Hindlimb muscle (tissue), 1 donor: ENCODE measurements at places on chromosomes 7 and 10.

GRCh38 chr10:8174762-8175161 lies 120.3 kb downstream of the GATA3 start:
- no peak for DNase-seq

DNA sequence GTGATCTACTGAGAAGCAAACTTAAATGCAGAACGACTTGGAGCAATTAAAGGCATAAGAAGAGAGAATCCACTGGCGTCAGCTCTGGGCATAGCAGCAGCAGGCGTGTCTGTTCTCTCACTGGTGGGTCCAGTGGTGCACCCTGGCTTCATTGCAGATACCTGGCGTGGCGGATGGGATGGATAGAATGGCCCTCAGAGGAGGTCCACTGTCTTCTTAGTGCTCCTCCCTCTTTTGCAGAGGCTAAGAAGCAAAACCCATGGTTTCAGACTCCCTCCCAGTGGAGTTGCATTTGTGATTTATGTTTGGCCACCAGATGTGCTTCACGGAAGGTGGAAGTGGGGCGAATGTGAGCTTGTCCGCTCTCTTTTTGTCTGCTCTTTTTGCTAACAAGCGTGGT lies 28.4 kb upstream of the PRKAG2 start:
- DNase-seq = no peak

GRCh38 chr7:121352323-121352722 lies 23.5 kb downstream of the WNT16 start:
- DNase-seq = no peak

DNA sequence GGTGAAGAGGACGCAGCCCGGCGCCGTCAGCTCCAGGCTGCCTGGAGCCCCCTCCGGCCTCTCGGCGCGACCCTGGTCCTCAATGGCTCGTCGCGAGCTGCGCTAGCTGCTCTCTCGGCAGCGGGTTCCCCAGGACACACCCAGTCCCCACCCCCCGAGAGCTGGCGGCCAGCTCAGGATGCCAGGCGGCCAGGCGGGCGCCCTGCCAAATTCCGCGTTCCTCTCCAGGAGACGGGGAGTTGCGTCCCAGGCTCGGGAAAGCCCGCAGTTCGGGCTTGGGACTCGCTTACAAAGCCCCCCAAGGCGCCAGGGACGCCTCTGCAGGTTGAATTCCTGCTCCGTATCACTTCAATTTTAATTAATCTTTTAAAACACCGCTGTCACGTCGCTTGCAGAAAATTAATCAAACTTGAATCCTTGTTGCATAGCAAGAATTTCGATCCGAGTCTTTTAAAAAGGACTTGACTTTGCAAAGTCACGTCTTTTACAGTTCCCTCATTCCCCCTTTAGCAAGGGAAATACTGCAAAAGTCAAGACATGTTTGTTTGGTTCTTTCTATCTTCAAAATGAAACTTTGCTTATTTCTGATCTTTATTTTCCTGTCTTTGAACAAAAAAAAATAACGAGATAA lies 28.2 kb downstream of the SKIDA1 start:
- DNase-seq = peak; percentile 89

GRCh38 chr10:59513558-59513957 lies 151.2 kb upstream of the FAM13C start:
- no peak for DNase-seq

DNA sequence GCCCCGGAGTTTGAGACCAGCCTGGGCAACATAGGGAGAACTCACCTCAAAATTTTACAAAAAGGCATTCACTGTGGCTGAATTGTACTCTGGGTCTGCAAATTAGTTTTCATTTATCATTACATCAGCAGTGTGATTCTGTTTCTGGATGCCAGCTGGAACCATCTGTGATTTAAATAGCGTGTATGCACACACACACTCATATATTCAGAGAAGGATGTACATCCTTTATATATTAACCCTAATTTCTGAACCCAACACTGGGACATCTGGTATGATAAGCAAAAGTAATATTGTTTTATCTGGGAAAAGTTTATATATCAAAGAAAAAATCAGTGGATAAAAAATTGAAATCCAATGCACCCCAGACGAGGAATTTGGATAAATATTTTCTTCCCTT lies 33.8 kb upstream of the LYZL1 start:
- DNase-seq = no peak

DNA sequence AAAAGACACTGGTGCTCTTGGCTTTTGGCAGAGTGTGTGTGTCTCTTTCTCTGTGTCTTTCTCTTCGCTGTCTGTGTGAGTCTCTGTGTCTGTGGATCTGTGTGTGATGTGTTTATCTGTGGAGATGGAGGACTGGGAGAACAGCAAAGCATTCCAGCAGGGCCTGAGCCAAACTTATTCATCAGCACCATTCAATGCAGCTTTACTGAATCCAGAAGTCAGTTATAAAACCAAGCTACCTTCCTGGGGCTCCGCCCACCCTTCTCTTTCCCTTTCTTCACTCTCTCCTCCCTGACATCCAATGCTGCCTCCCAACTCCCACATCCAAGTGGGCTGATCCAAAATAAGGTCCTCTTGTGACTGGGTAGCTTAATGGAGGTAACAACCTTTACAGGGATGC lies 3.9 kb downstream of the SGMS1 start:
- DNase-seq = no peak

GRCh38 chr10:124042656-124043309 lies 50.6 kb downstream of the CHST15 start:
- DNase-seq = no peak

- DNase-seq = no peak
Observed at GRCh38 chr10:122725768-122726167, 26.1 kb upstream of the C10orf120 start.

- DNase-seq = peak; percentile 83
Observed at GRCh38 chr7:99040104-99040958, 103.6 kb downstream of the SMURF1 start.

DNA sequence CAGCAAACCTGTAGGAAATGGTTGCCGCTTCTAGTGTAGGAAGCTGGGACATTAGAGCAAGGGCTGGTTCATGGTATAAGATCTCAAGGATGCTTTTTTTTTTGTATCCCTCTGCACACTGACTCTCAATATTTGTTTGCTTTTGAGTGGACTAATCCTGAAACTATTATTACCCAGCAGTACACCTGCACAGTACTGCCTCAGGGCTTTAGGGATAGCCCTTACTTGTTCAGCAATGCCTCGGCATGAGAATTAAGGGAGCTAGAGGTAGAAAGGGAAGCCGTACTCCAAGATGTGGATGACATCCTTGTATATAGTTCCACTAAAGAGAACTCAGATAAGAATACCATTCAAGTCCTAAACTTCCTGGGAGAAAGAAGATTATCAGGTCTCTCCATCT lies 70.5 kb downstream of the COPG2 start:
- DNase-seq = no peak

DNA sequence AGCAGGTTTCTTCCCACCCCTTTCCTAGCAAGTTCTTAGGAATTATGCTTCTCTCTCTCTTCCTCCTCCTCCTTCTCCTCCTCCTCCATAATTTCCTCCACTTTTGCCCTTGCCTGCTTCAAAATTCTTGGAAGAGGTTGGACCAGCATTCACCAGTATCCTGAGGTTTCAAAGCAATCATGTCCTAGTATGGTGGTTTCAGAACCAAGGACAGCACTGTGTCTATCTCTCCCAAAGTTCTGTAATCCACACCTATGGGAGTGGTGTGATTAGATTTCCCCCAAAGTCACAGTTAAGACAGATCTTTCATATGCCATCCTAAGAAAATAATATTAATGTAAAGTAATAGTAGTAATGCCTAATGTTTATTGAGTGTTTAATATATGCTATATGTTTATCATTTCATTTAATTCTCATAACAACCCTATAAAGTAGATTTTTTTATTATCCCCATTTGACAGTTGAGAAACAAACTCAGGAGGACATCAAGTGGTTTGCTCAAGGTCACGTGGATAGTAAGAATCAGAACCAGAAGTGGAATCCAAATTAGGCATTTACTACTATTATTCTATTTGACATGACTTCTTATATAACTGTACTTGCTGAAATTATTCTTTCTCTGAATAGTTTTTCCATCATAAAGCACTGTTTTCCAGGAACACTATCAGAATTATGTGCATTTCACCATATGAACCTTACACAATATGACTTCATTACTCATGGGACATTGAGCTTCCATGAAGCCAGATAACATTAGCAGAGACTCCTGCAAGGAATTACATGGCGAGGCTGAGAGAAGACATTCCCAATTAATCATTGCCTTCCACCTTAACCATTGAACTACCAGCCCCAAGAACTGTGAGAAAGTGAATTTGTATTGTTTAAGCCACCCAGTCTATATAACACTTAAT lies 91.4 kb downstream of the IPMK start:
- peak; percentile 15 for DNase-seq
